Stimulated activated CD8-positive, alpha-beta memory T cell treated with anti-CD3 and anti-CD28 coated beads, Interleukin-4, amount 100 ng/mL, for 48 hours (primary cell): ENCODE measurements at places on chromosomes 6 and 20.

DNA sequence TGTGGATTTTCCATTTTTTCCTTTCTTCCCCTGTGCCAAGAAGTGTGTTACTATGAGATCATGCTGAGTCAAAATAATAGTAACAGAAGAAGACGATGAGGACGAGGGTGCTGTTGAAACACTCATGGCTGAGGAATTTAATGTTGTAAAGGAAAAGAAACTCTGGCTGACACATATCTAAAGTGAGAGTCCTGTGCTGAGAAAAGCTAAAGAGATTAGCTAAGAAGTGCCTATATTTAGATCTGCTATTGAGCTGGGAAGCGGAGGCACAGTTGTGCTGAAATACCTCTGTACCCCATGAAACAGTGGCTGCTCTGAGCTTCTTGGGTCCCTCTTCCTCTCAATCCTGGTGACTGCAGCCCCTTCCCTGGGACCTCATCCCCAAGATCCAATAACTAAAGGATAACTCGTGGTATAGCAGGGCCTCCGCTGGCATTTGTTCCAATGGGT lies 1.1 kb upstream of the SYTL3 start:
- DNase-seq, result peak; percentile 48

GRCh38 chr20:10412591-10413408 lies 21.2 kb downstream of the MKKS start:
- no peak for DNase-seq

- DNase-seq, result no peak
These were observed 3.7 kb downstream of the ERMARD start for GRCh38 chr6:169755162-169755561.

GRCh38 chr6:7431674-7432390 lies 42.2 kb downstream of the RIOK1 start:
- DNase-seq, result no peak

- no peak for DNase-seq
These were observed 1304.8 kb downstream of the HACE1 start for GRCh38 chr6:103554911-103555310.

DNA sequence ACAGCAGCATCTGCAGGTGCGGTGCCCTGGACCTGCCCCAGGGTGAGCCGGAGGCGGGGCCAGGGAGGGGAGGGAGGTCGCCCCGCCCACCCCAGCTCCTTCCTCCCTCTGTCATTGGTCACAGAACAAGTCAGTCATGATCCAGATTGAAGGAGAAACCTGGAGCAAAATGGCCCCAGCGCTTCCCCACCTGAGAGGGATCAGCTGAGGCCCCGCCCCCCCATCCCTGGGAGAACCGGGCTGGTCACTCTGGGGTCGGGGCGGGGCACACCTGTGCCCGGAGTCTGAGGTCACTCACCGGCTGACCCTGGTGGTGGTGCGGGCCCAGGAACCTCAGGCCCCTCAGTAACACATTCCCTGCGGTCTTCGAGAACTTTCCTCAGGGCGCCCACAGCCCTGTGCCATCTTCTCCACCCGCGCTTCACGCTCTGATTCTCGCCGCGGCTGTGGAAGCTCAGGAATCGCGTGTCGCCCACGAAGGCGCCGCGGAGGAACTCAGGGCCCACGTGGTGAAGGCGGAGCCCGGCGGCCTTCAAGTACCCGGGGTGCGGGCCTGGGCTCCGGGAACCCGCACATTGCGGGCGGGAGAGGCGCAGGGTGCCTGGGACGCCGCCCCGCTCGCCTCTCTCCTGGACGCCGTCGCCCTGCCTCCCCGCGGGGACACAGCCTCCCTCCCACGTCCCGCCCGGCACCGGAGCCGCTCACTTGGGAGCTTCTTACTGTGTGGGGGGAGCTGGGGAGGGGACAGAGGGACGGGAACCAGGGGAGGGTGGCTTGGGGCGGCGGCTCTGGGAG lies 36.4 kb upstream of the HLA-C start:
- DNase-seq, result peak; percentile 72

DNA sequence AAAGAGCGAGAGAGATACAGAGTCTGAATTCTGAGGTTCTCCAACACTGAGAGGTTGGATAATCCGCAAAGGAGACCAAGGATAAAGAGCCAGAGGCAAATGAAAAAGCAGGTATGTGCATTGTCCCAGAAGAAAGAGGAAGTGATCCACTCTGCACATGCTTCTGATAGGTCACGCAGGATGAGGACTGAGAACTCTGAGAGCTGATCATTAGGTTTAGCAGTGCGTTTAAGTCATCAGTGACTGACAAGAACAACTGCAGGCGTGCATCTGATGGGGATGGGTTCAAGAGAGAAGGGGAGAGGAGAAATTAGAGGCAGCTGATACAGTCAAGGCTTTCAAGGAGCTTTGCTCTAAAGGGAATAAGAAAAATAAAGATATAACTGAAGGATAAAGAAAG lies 301.2 kb upstream of the SGK1 start:
- DNase-seq, result no peak
